ENCODE measurements at places on chromosomes 12 and 14.

DNA sequence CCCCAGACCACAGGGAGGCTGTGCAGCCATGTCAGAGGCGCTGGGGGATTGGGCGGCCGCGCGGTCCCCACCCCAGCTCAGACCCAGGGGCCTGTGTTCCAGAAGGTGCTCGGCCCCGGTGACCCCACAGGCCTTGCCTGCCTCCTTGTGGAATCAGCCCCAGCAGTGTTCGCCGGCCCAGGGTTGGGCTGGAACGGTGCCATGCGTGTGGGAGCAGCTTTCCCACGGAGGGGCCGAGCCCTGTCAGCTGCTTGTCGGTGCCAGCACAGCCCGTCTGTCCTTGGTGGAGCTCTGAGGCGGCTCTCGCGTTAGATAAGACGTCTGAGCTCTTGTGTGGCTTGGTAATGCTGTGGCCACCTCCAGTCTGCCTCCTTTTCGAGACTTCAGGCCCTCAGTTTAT lies 8.5 kb downstream of the ZFYVE21 start:
- DNase-seq: no peak

- no peak for DNase-seq
Measured at GRCh38 chr14:53564870-53565269, 391.8 kb downstream of the BMP4 start.

- DNase-seq: no peak
Measured at GRCh38 chr12:50550530-50551223, 45.9 kb downstream of the DIP2B start.

DNA sequence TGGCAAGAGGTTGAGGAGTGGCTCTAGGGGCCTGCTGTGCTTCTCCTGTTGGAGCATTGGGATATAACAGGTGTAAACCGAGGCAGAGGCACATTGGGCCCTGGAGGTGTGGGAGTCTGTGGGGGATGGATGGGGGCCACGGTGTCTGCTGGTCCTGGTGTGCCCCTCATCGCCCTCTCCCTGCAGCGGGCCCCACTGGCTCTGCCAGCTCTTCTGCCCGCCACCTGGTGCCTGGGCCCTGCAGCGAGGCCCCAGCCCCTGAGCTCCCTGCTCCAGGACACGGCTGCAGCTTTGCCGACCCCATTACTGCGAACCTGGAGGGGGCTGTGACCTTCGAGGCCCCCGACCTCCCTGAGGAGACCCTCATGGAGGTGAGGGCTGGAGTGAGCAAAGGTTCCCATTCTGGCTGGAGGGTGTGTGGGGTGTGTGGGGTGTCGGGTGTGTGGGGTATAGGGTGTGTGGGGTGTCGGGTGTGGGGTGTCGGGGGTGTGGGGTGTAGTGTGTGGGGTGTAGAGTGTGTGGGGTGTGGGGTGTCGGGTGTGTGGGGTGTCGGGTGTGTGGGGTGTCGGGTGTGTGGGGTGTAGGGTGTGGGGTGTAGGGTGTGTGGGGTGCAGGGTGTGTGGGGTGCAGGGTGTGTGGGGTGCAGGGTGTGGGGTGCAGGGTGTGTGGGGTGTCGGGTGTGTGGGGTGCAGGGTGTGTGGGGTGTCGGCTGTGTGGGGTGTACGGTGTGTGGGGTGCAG lies 10.6 kb upstream of the PUS1 start:
- DNase-seq: no peak

- no peak for DNase-seq
Measured at GRCh38 chr12:80589077-80589476, 118.4 kb upstream of the MYF6 start.

DNA sequence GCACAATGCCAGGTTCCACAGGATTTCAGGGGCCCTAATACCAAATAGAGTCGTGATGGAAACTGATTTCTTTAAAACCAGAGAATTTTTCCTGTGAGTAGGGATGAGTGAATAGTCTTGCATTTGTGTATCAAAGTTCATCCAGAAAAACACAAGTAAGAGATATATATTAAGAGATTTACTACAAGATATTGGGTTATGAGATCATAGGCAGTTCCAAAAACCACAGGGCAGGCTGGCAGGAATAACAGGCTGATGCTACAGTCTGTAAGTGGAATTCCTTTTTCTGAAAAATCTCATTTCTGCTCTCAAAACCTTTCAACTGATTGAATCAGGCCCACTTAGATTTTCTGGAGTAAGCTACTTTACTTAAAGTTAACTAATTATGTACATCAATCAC lies 1756.2 kb upstream of the SEL1L start:
- DNase-seq: no peak

GRCh38 chr14:87813686-87814085 lies 179.3 kb downstream of the GALC start:
- no peak for DNase-seq

- DNase-seq: no peak
Measured at GRCh38 chr14:72075649-72076334, 143.6 kb downstream of the RGS6 start.

GRCh38 chr12:110739488-110739887 lies 3.2 kb downstream of the PPP1CC start:
- DNase-seq: no peak

- no peak for DNase-seq
Measured at GRCh38 chr12:130925666-130926015, 28.1 kb upstream of the ADGRD1 start.

DNA sequence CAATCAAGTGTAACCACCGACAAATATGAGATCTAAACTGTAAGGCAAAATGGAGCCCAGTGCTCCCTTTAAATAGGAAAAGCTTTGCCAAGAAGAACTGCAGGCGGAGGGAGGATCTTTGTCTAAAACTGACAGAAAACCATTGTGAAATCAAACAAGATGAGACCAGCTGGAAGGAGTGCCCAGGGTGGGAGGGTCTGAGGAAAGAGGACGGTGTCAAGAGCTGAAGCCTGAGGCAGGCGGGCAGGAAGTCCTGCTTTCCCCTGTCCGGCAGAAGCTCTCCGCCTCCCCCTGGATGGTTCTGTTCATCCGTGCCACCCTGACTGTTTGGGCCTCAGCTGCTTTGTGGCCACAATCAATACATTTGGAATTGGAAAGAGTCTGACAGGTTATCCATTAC lies 37.5 kb downstream of the CDC42BPB start:
- no peak for DNase-seq

- no peak for DNase-seq
Measured at GRCh38 chr14:103313704-103314103, 20.3 kb upstream of the EIF5 start.

GRCh38 chr14:87497301-87497700 lies 495.7 kb downstream of the GALC start:
- no peak for DNase-seq

DNA sequence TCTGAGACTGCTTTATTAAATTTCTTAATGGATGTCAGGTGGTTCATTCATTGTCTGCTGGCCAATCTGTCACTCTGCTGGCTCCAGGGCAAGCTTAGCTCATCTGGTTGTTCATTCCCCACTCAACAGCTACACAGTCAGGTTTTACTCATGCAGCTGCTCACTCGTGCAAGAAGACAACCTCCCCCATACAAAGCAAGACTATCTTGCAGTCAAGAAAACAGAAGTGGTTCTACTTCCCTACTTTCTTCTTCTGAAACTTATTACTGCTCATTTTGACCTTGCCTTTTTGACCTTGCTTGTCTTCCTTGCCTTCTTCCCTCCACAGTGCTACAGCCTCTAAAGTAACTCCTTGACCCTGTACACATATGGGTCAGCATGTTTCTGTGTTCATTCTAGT lies 277.9 kb downstream of the SSPN start:
- no peak for DNase-seq

- DNase-seq: no peak
Measured at GRCh38 chr12:96153131-96153725, 40.9 kb upstream of the ELK3 start.

- DNase-seq: no peak
Measured at GRCh38 chr12:98894412-98895085, 249.5 kb downstream of the APAF1 start.

DNA sequence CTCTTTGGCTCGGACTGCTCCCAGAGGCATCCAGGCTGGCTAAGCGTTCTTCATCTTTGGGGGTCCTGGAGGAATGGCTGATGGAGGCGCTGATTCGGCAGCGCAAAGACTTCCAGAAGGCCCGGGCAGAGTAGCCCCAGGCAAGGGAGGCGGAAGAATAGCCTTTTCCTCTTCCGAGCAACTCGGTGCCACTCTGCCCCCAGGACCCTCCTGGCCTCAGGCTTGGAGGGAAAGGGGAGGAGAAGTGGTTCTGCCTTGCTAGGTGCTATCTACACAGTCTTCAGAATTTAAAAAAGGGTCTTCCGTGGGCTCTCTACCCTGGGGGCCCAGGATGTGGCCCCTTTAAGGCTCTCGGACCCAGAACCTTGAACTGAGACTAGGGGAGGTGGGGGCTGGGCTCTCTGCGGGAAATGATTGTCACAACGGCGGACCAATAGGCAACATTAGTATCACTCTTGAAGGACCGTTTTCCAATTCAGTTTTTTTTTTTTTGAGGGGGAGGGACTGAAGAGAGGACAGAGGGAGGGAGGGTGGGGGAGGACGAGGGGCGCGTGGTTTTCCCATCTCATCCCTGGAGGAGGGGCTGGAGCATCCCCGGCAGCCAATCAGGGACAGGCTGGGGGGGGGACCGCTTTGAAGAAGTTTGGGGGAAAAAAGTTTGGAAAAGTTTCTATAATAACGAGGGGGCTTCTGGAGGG lies at the start of gene NFATC4:
NFATC4 (plus strand) TSS at position 671 of the 698 bp plus-strand sequence. CDS start 157 bp downstream, outside the sequence.
- no peak for DNase-seq

DNA sequence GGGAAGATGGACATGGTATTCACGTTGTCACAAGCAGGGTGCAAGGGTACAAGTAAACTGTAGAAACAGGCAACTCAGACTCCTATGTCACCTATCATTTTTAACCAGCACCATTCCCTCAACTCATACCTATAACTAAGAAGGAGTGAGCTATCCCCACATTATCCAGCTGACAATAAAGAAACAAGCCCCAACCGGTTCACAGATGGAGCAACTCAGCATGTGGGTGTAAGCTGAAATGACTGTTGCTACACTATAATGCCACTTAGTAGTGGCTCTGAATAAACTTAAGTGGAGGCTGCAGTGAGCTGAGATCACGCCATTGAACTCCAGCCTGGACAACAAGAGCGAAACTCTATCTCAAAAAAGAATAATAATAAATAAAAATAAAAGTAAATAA lies 829.5 kb upstream of the MDGA2 start:
- DNase-seq: no peak

DNA sequence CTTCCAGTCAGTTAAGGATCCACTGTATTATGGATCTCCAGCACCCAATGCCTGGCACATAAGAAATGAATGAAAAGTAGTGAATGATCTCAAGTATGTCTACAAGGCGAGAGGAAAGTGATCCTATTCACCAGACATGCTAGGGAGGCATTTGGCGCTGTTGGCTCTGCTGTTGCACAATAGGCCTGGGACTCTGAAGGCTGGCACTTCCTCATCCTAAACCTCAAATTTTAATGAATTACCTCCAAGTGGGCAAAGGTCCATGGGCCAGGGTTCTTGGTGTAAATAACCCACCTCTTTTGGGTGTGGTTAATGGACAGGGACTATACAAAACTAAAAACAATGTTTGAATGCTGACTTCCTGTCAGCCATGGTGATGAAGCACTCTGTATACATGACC lies 173.4 kb upstream of the PZP start:
- DNase-seq: no peak

GRCh38 chr12:47021298-47021697 lies 58.1 kb upstream of the PCED1B start:
- no peak for DNase-seq

DNA sequence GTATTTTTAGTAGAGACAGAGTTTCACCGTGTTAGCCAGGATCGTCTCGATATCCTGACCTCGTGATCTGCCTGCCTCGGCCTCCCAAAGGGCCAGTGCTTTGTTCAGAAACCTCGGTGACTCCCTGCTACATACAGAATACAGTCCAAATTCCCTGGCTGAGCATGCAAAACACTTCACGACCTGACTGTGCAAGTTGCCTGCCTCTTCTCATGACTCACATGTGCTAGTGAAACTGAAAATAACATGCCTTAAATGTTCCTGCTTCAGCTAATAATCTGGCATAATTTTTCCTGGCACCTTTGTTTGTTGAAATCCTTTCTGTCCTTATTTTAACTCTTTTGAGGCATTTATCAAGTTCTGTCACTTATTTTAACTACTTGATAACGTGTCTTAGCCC lies 8.2 kb downstream of the DMAC2L start:
- DNase-seq: no peak

- no peak for DNase-seq
Measured at GRCh38 chr12:26746121-26746714, 86.8 kb downstream of the ITPR2 start.

DNA sequence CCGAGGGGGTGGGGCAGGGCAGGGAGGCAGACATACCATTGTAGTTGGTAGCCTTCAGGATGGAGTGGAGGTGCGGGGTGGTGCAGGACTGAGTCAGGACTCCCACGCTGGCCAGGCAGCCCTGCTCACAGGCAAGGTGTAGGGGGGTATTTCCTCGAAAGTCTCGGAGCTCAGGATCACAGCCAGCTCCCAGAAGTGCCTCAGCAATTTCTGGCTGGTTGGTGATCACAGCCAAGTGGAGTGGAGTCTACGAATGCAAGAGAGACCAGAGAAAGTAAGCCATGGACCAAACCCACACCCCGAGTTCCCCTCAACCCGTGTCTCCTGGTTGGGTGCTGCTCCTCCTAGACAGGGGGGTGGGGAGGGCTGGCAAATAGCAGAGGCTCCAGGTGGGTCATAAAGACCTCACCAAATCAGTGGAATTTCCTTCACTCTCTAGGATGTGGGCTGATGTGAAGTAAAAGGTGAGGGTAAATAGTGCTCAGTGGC lies 1.4 kb downstream of the NFKBIA start:
- DNase-seq: no peak

DNA sequence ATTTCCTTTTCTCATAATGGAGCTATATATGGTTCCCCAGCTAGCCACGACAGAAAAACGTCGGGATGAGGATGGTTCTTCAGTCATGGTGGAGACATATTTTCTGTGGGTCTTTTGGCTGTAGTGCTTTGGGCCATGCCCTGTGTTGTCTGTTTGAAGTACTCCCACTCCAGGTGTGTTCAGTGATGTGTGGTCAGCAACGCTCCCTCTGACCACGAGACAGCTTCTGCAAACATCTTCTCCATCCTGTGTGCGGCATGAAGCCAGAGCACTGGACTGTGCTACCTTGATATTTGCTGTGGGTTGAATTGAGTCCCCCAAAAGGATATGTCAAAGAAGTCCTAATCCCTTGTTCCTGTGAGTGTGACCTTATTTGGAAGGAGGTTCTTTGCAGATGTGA lies 931.2 kb downstream of the NRXN3 start:
- no peak for DNase-seq
